HS-5 (cell line): ENCODE measurements at places on chromosomes 12 and 14.

DNA sequence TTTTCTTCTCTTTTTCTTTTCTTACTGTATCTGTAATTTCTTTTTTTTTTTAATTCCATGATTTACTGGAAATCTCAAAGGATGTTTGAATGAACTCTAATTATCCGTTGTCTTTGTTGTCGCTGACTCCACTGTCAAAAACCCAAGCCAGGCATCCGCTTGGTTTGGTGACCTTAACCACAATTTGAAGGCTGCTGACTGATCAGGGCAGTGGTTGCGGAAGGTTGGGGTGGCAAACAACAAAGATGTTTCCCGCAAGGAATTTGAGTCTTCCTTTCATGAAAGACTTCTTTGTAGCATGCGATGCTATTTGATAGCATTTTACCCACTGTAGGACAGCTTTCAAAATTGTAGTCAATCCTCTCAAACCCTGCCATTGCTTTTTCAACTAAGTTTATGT lies 1013.8 kb downstream of the DIO2 start:
- DNase-seq, result no peak

- DNase-seq, result no peak
Observed at GRCh38 chr12:6469092-6469491, 1.4 kb downstream of the VAMP1 start.

GRCh38 chr12:71602761-71603577 lies 60.7 kb downstream of the ZFC3H1 start:
- DNase-seq, result no peak

GRCh38 chr12:24517000-24517399 lies 431.9 kb downstream of the BCAT1 start:
- DNase-seq, result no peak

- DNase-seq, result no peak
Observed at GRCh38 chr14:51261151-51261550, 21.1 kb downstream of the TMX1 start.

- DNase-seq, result no peak
Observed at GRCh38 chr12:32698285-32698684, 19.2 kb downstream of the DNM1L start.

DNA sequence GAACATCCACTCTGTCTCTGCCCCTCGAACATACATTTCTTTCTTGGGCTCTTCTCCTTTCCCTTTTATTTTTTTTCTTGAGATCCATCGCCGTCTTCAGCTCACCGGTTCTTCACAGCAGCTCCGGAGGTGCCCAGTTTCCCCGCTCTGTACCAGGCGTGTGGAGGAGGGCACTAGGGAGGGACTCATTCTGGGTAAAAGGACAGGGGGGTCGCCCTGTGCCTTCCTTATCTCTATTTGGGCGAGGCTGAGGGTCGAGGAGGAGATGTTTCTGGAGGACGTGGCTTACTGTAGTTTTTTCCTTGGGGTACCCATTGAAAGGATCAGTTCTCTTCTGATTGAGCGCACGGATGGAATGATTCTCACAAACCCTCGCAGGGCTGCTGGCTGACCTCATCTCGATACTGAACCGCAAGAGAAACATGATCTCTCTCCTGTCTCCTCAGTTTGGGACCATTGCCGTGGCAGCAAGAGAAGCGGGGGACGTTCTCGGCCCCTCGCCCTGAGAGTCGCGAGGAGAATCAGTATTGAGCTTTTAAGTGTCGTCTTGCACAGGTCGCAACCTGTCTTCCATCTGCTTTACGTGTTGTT lies 386 bp downstream of the LIN52 start:
- DNase-seq, result no peak

DNA sequence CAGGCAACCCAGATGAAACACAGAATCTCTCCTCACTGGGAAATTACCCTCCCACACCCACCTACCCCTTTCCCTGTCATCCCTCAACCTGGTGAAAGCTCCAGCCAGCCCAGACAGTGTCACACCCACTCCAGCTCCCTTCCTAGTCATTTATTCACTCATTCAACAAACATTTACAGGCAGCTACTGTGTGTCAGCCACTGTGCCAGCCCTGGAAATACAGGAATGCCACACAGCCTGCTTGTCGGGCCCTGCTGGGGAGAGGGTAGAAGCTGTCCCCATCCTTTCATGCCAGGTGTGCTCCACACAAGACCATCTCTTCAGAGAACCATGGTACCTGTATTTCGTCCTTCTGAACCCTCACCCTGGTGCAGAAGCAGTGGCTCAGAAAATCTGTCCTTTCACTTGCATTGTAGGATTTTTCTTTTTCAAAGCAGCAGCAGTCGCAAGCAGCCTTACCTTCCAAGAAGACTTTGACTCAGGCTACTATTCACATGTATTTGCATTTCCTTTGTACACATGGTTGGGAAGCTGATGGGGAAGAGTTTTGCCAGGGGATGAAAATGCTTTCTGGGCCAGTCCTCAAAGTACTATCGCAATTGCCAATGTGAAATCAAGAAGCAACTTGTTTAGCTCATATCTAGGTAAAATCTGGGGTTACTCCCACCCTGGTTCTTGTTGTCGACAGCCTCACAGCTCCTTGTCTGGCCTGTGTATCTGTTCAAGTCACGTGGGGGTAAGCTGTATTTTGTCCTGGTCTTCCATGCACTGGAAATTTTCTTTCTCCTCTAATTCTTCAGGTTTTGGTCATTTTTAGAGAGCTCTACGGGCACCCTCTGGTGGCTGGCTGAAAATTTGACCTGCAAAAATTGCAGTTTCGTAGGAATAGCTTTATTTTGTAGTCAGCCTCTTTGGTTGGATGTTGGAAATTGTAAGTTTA lies 147.4 kb upstream of the EGLN3 start:
- no peak for DNase-seq

DNA sequence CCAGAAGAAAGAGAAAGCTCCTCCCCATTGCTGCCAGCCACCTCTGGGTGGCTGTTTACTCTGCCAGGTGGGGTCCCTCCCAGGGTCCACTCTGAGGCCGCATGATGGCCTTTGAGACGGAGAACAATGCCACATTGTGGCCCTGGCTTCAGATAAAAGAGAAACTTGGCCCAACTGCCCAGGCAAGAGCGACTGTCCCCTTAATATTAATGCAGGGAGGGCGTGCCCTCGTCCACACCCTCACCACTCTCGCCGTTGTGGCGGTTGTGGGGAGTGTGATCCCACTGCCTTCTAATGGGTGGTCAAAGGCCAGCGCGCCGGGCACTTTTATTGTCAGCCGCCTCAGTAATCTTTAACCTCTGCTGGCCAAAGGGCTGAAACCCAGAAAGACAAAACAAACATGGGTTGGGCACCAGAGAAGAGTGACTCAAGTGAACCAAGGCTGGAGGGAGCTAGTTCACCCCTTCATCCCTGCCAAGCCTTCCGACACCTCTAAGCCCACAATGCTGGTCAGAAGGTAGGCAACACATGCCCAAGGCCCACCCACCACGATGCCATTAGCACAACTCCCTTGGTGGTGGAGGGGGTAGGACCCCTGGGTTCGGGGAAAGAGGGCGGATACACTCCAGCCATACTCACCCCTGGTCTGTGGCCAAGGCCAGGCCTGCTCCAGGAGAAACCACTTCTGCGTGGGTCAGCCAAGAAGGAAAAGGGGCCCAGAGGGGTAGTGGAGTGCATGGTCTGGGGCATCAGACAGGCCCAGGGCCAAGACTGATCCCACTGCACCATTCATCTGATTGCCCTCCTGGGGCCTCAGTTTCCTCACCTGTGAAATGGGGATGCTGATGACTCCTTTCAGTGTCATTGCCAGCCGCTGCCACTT lies 44.5 kb upstream of the BCL11B start:
- no peak for DNase-seq

- DNase-seq, result no peak
Observed at GRCh38 chr12:76202621-76203020, 118.1 kb upstream of the NAP1L1 start.

- DNase-seq, result no peak
Observed at GRCh38 chr12:24414480-24414879, 465.0 kb upstream of the SOX5 start.

- DNase-seq, result no peak
Observed at GRCh38 chr14:69845787-69846186, 33.4 kb upstream of the SMOC1 start.

DNA sequence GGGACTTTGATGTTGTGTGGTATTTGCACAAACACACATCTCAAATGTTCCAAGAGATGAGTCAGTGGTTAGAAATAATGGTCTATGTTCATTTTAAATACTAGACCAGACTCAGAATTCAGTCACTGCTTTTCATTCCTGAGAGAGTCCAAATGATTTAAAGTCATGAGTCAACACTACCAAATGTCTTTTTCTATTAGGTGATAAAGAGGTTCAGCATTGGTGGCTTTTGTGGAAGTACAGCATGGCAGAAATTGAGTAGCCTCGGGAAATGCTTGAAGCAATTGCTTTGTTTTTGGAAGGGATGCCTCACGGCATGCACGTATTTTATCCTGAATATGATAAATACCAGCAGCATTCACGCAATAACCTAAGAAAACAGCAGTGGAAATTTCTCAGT lies 115.7 kb downstream of the DIO2 start:
- DNase-seq, result peak; percentile 28

DNA sequence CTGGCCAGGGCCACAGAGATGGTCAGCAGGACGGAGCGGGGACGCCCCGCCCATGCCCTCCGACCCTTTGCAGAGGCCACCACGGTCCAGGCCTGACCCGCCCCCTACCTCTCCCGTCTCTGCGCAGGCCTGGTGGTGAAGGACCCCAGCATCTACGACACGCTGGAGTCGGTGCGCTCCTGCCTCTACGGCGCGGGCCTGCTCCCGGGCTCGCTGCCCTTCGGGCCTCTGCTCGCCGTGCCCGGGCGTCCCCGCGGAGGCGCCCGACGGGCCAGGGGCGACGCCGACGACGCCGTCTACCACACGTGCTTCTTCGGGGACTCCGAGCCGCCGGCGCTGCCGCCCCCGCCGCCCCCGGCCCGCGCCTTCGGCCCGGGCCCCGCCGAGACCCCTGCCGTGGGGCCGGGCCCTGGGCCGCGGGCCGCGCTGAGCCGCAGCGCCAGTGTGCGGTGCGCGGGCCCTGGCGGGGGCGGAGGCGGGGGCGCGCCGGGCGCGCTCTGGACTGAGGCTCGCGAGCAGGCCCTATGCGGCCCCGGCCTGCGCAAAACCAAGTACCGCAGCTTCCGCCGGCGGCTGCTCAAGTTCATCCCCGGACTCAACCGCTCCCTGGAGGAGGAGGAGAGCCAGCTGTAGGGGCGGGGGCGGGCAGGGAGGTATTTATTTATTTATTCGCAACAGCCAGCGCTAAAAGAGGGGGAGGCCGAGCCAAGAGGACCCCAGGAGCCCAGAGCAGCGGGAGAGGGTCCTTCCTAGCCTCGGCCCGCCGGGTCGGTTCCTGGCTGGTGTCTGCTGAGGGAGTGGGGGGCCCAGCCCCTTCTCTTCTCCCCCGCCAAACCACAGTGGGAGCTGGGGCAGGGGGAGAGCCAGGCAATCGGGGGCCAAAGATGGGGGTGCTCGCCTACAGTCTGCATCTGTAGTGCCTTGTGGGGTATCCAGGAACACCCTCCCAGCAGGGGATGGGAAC lies 8.1 kb downstream of the TAMALIN start:
- DNase-seq, result no peak

GRCh38 chr14:22594156-22594716 lies 3.9 kb upstream of the ABHD4 start:
- no peak for DNase-seq

DNA sequence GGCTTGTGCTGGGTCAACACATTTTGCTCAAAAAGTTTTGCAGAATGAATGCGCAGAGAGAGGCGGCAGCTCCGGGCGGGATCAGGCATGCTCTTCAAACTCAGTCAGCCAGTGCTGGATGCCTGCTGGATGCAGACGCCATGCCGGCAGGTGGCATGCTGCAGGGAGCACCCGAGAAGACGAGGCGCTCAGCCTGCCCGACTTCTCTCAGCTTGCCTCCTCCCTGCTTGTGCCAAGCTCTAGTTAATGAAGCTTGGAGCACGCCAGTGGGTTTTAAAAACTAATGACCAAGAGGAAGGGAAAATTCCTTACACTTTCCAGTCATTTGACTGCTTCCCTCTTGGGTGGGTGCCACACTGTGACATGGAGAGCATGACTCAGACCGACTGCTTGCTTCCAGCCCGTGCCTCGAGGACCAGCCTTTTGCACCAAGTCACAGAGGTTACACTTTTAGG lies 39.8 kb downstream of the SLC24A4 start:
- DNase-seq, result no peak

- DNase-seq, result no peak
Observed at GRCh38 chr14:55377236-55377635, 34.4 kb downstream of the ATG14 start.

GRCh38 chr12:9327320-9327719 lies 119.1 kb upstream of the PZP start:
- DNase-seq, result no peak

- no peak for DNase-seq
Observed at GRCh38 chr12:106142591-106143261, 4.0 kb upstream of the NUAK1 start.
